Left renal cortex interstitium (tissue), 4 donors: ENCODE measurements at places on chromosomes 6 and 20. TPM values are rescaled to one million over a fixed set of nuclear protein-coding genes. Genes with fewer than 3 reads are reported as not detected.

REPS1 gene
- 57.4 TPM for polyA plus RNA-seq

TMC2 gene
- polyA plus RNA-seq = 0.17 TPM

CLIC1 gene
- polyA plus RNA-seq = 275 TPM

PACSIN1 gene
- 0.68 TPM for polyA plus RNA-seq

JPH2 gene
- 1.6 TPM for polyA plus RNA-seq

RARS2 gene
- 59.7 TPM for polyA plus RNA-seq

GRCh38 chr20:39039261-39039660 is 77.1 kb downstream of the DHX35 start:
- no peak for DNase-seq

GRCh38 chr20:21173485-21173884 is 47.6 kb downstream of the KIZ start:
- no peak for DNase-seq

DNA sequence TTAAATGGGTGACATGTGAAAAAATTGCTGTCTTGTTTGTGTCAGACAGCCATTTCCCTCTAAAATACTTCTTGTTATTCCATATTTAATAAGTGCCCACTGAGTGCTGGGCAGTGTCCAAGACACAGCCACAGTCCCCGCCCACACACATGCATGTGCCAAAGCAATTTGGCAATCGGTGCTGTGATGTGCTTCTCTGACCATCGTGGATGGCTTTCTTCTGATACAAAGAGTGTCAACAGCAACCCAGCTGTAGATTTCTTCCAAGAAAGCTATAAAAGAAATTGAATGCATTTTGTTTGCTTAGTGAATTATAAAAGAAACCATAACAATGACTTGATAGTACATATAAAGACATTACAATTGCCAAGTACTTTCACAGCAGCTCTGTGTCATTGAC is 140.5 kb upstream of the ATXN1 start:
- no peak for DNase-seq

DNA sequence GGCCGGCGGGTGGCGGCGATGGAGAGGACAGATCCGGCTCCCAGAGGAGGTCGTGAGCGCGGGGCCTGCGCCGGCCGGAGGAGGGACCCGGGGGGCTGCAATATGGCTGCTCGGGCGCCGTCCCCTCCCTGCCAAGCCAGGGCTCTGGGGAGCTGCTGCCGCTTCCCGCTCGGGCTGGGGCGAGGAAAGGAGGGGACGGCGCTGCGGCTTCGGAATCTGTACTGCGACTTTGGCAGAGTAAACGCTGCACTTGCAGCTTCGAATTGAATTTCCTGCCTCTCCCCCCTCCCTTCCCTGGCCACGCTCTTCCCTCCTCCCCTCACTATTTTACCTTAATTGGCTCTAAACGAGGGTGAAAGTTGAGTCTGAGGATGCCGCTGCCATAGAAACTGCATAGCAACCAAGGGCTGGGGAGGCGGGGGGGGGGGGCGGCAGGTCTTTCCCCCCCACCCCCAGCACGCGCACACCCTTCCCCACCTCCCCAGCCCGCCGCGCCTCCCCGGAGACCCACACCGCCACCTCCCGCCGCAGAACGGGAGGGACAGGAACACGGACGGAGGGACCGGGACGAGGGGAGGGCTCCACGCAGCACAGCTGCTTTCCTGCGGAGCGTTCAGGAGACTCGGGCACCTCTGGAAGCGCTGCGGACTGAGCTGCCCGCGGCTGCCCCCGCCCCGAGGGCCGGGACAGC is 93.9 kb downstream of the RNASET2 start:
- DNase-seq = no peak

- no peak for DNase-seq
Observed at GRCh38 chr20:20608041-20608440, 104.4 kb downstream of the RALGAPA2 start.

- no peak for DNase-seq
Observed at GRCh38 chr6:11921017-11921438, 91.1 kb upstream of the HIVEP1 start.

GRCh38 chr6:87968435-87969278 is 79.0 kb upstream of the SPACA1 start:
- DNase-seq = no peak

- no peak for DNase-seq
Observed at GRCh38 chr6:164322533-164322932, 908.0 kb downstream of the QKI start.

- DNase-seq = no peak
Observed at GRCh38 chr6:98579941-98580340, 254.4 kb upstream of the POU3F2 start.

GRCh38 chr20:22446613-22447446 is 137.5 kb downstream of the FOXA2 start:
- no peak for DNase-seq

DNA sequence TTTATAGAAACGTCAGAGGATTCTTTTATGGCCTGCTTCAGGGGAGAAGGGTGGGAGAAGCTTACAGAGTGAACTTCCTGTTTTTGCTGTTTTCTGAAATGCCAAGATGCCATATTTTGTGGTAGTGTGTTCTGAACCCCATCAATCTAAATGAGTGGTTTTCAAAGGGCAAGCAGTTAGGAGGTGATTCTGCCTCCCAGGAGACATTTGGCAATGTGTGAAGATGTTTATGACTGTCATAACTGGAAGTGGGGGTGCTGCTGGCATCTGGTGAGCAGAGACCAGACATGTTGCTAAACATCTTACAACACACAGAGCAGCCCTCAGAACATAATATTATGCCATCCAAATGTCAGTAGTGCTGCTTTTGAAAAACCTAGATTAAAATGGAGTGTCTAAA is 6.0 kb upstream of the PRL start:
- DNase-seq = no peak

DNA sequence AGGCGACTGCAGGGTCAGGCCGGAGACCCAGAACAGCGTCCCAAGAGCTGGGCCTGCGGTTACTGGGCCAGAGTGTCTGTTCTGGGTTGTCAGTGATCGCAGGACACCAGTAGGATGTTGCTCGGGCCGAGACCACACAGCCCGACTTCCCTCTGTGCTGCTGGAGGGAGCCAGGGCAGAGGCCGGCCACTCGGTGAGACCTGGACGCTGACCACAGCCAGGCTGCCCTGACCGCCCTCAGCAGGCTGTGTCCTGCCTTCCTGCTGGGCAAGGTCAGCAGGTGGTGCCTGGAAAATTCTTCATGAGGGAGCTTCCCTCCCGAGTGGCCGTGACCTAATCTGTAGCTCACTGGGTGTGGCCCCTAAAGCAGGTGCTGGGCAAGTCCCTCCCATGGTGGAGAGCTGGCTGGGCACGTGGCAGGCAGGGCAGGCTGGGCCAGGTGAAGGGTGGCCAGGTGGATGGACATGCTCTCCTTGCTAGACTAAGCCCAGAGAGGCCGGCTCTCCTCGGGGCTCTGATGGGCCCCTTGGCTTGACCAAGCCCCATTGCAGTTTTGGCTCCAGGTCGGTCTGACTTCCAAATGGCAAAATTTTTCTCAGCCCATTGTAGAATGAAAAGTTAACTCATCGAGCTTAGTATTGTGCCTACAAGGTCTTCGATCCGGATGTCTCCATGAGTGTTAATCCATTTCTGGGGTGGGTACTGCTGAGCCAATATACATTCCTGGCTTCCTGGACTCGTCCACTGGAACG is 1.9 kb downstream of the SLCO4A1 start:
- no peak for DNase-seq

GRCh38 chr6:33404884-33405283 is 5.9 kb upstream of the PHF1 start:
- DNase-seq = no peak

- DNase-seq = no peak
Observed at GRCh38 chr6:134183844-134184243, 131.4 kb upstream of the SLC2A12 start.

DNA sequence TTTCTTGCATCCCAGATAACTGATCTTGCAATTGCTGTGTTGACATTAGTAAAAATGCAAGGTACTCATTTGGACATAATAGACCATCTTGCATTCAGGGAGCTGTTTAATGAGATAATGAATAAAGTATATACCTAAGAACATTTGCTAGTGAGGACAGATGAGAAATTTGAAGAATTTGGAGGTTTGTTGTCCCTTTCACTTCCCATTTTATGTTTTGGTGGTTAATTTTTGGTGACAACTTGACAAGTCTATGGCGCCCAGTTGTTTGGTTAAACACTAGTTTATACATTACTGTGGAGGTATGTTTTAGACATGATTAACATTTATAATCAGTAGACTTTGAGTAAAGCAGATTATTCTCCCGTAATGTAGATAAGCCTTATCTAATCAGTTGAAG is 300.2 kb upstream of the SYNCRIP start:
- no peak for DNase-seq

DNA sequence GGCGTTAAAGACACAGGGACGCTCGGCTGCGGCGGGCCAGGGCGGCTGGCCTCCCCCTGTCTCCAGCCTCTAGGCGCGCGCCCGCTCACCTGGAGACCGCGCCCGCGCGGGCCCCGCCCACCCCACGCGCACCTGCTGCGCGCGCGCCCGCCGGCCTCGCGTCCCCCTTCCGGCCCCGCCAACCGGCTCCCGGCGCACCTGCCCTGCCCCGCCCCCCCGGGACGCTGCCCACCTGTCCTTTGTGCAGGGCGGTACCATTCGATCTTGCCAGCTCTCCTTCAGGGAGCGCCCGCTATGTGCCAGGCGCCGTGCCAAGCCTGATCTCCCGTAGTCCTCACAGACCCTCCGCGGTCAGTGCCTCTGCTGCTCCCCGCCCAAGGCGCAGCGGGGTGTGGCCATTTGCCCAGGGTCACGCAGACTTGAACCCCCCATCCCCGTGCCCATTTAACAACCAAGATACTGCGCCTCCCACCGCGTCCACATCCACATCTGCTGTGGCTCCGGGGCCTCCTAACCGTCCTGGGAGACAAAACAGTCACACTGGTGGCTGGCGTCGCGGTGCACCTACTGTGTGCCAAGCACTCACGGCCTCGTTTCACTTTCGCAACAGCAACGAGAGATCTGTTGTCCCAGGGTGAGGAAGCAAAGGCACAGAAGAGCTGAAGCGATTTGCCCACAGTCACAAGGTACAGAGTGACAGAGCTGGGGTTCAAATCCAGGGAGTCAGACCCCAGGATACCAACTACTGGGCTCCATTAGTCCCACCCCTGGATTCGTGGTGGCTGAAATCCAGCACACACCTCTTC is 48.1 kb downstream of the NOL4L start:
- DNase-seq = no peak

DNA sequence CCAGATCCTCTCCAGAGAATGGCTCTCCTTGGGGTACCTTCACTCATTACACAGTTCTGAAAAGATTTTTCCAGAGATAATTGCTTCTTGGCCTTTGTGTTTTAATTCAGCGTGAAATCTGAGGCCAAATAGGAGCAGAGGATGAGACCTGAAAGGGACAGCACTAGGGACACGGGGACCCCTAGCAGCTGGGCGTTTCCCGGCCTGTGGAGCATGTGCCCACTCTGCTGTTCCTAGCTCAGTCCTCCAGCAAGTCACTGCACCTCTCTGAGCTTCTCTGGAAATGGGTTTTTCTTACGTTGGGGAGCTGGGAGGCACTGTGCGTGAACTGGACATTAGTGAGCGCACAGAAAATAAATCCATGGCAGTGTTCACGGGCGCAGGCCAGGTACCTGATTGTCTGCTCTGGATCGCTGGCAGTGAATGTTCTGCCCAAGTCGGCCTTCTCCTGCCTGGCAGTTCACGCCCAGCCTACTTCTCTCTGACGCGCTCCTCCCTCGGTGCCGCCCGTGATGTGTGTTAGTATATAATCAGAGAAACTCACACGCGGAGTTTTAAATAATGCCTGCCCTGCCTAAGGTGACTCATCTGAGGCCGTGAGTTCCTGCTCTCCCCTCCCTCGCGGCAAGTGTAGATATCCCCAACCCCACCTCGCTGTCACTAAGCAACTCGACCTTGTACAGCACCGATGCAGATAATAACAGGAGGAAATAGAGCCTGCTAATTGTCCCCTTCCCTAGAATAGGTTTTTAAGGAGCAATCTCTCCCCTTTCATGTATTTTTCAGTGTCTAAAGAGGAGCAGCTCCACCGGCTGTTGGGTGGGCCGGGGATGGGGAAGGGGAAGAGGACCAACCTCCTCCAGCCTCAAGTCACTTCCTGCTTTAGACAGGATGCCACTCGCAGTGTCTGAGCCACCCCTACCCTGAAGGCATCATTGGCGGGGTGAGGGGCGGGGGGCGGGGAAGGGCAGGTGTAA is 2.7 kb upstream of the TUBB2A start:
- no peak for DNase-seq
